ENCODE measurements at places on chromosomes 12 and 14.

DNA sequence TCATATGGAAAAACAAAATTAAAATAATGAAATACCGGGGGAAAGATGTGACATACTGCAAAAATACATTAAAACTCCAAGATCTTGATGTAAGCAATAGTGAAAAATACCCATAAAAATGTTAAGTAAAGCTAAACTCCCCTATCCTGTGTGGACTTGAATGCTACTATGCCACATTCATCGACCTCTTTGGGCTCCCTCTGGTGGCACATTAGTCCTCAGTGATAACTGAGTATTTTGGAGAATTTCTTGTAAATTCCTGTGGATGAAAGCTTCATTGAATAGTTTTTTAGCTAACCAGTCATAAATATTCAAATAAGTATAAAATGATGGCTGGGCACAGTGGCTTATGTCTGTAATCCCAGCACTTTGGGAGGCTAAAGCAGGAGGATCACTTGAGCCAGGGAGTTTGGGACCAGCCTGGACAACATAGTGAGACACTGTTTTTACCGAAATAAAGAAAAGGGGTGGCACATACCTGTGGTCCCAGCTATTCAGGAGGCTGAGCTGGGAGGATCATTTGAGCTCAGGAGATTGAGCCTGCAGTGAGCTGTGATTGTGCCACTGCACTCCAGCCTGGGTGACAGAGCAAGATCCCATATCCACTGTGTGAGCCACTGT, 42.4 kb upstream of the SGPP1 start:
- DNase-seq: peak; percentile 35
- no peaks in the 10 kb centered on the region for H3K27me3 ChIP-seq
- no peaks in the 10 kb centered on the region for H3K36me3 ChIP-seq
- H3K4me3 ChIP-seq: no peak overlapping the region
- no peaks in the 10 kb centered on the region for H3K4me1 ChIP-seq
- no peak overlapping the region for H3K27ac ChIP-seq

- no peak overlapping the region for H3K27ac ChIP-seq
- H3K36me3 ChIP-seq: no peaks in the 10 kb centered on the region
- no peak for DNase-seq
- no peak overlapping the region for H3K4me3 ChIP-seq
- H3K27me3 ChIP-seq: no peaks in the 10 kb centered on the region
Observed at GRCh38 chr14:60253649-60254048, 4.6 kb downstream of the PPM1A start.

GRCh38 chr12:97745406-97746101, 282.9 kb downstream of the RMST start:
- H3K27ac ChIP-seq: no peak overlapping the region
- no peak overlapping the region for H3K4me3 ChIP-seq
- no peaks in the 10 kb centered on the region for H3K4me1 ChIP-seq
- H3K27me3 ChIP-seq: no peaks in the 10 kb centered on the region
- DNase-seq: no peak

DNA sequence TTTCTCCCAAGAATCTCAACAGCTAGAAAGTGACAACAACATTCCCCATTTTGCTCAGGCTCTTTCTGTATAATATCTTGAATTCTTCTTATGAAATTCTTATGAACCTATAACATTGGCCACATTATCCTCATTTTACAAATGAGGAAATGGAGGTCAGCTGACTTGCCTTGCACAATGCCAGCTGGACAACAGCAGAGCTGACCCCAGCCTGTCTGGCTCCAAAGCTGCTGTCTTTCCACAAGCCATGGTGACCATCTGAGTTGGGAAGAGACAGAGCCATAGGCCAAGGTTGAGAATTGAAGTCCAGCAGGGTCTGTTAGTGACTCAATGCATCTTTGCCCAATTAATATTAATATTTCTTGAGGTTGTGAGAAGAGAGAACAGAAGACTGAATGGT, 87.3 kb downstream of the KSR2 start:
- no peaks in the 10 kb centered on the region for H3K27me3 ChIP-seq
- H3K27ac ChIP-seq: no peak overlapping the region
- DNase-seq: no peak
- H3K4me1 ChIP-seq: no peaks in the 10 kb centered on the region

DNA sequence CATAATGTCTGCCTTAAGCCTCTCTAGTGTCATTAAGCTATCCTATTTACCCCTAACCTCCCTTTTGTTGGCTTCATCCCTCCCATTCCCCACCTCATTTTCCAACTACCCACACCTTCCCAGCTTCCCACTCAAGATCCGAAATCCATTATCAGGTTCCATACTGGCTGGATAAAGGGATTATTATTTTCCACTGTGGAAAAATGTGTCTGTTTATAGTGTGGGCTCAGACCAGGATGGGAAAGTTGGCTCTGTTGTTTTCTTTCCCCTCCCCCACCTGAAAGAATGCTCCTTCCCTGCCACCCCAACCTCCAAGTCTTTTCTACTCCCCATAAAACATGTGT, 49.8 kb downstream of the SUSD6 start:
- H3K27ac ChIP-seq: no peak overlapping the region
- no peak overlapping the region for H3K4me3 ChIP-seq
- H3K4me1 ChIP-seq: peaks cover 79% of the 10 kb centered on the region
- H3K27me3 ChIP-seq: no peaks in the 10 kb centered on the region
- no peak for DNase-seq

GRCh38 chr14:49959822-49960408, 67.0 kb downstream of the ARF6 start:
- no peak overlapping the region for H3K4me3 ChIP-seq
- DNase-seq: no peak
- no peaks in the 10 kb centered on the region for H3K27me3 ChIP-seq
- H3K4me1 ChIP-seq: no peaks in the 10 kb centered on the region
- H3K36me3 ChIP-seq: no peaks in the 10 kb centered on the region
- no peak overlapping the region for H3K27ac ChIP-seq

All from pancreas (tissue), 10 donors.